Osteocyte (in vitro differentiated cells): ENCODE measurements at places on chromosomes 4 and X.

GRCh38 chr4:176708771-176709311 lies 83.9 kb downstream of the VEGFC start:
- no peak for DNase-seq

DNA sequence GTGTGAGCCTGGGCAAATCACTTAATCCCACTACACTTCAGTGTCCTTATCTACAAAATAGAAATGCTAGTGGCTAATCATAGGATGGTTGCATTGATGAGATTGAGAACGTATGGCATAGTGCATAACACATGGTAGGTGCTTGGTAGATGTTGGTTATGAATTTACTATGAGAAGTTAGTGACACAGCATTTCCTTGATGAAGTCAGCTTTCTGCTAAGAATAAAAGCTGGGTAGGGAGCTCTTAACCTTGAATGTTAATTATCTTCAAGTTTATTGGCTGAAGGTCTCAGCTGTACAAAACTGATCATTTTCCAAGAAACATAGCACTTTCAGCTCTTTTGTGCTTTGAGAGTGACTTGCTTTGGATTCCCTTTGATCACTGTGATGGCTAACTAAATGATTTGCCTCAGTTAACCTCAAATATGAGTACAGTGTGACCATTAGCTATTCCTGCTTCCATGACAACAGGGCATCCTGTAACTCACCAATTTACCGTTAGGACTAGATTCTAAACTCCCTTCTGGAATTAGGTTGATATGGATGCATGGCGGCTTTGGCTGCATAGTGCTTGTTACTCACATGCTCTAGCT lies 17.8 kb downstream of the PDK3 start:
- no peak for DNase-seq

DNA sequence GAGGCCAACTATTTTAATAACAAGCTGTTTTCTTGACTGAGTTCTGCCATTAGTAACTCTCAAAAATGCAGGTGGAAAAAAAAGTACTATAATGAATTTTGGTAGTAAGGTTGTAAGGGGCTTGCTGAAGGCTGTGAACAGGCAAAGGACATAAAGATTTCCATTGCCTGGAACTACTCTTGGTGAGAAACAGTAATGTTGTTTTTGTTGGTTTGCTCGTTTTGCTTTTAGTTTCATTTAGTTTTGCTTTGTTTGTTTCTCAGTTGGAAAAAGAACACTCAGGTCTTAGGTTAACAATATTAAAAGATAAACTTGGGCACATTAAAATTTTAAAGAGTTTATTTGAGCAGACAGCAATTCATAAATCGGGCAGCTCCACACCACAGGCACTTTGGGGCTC lies 824.5 kb upstream of the HTR2C start:
- no peak for DNase-seq

- DNase-seq, result no peak
These were observed 173.9 kb upstream of the PPARGC1A start for GRCh38 chr4:24063731-24064130.

DNA sequence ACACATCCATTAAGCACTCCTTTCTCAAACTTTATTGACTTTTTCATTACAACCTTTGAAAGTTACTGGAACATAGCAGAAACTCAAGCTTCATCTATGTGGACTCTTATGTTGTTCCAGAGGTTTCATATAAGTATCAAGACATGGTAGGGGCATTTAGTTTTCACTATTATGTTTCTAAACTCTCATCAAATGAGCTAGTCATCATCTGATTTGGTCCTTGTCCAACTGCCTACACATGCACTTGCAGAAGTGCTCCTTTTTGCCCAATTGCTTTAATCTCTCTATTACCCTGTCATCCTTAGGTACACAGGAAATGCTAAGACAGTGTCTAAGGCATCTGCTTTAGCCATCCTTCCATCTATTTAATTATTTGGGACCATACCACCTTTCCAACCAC lies 42.2 kb upstream of the EPGN start:
- DNase-seq, result no peak
